ENCODE measurements at places on chromosomes 4 and X. TPM values are rescaled to one million over a fixed set of nuclear protein-coding genes. Genes with fewer than 3 reads are reported as not detected.

FGF5 gene
- not detected for total RNA-seq

SEC31A gene
- 183 TPM for total RNA-seq

HMGN5 gene
- 2.6 TPM for total RNA-seq

MAGEC1 gene
- total RNA-seq: not detected
